CD8-positive, alpha-beta T cell (primary cell): ENCODE measurements at places on chromosomes 7 and 10.
A peak's percentile ranks its signal among the peaks of the same experiment; 100 is the strongest.

- no peak for DNase-seq
These were observed 177.6 kb downstream of the PPP1R17 start for GRCh38 chr7:31864646-31865045.

DNA sequence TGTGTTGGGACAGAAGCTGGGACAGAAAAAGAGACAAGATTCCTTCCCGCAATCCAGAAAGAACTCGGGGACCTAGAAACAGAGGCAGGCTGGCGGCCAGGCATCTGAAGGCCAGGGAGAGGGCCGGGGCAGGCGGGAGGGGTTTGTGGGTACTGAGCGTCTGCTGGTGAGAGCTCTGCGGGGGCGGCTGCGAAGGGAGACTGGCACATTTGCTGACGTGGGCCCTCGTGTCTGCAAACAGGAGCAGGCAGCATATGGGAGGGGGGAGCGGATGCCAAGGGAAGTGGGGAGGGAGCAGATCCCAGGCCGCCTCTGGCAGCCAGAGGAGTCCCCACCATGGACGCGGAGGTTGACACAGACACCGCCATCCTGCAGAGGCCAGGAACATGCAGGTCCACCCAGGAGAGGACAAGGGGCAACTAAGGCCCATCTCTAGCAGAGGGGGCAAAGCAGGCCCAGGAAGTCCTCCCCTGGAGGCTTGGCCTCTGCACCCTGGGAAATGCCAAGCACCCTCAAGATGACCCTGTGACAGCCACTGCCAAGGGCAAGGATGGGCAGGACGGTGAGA lies 32.2 kb downstream of the KCNH2 start:
- no peak for DNase-seq

DNA sequence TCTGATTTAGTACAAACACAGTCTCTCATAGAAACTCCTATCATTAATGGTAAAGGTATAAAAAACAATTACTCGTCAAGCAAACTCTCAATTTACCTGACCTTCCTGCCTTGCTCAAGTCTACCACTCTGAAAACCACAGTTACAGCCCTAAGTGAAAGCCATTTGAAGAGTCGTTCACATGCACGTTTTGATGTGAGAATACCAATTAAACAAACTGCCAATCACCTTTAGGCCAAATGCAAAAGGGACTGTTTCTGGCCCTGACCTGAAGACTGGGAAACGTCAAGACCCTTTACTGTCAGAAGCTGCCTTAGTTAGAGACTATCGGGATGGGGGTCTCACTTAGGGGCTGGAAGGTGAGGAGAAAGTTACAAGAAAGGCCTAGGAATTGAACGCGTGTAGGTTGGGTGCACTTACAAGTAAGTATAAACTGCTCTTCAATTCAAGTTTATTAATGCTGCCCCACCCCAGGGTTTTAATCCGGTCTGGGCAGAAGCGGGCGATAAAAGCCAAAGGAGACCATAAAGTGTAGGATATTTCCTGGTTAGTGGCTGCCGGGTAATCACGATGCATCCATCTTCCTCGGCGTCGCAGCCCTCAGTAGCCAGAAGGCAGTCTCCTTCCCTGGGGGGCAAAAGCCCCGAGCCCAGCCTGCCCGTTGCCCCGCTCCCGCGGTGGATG lies 935 bp downstream of the TM9SF3 start:
- peak; percentile 57 for DNase-seq

GRCh38 chr10:48418189-48418788 lies 111.8 kb downstream of the MAPK8 start:
- DNase-seq = no peak

GRCh38 chr7:74481458-74482196 lies 27.9 kb downstream of the GTF2IRD1 start:
- DNase-seq = no peak

GRCh38 chr7:41207141-41207540 lies 495.7 kb downstream of the INHBA start:
- no peak for DNase-seq

DNA sequence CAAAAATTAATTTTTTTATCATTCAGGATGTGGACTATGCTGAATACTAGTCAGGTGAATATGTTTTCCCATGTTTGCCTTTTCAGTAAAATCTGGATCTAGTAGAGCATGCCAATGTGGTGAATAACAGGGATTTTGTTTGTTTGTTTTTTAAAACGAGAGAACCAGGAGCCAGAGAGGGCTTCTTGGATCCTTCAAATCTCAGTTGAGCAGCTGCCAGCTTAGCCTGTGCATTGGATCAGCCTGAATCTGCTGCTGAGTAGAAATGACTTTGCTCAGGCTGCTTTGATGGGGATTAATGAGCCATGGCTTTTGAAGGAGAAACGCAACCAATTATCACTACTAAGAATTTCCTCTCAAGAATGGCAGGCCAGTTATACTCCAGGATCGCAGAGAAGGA lies 493.8 kb downstream of the ARL4A start:
- DNase-seq = no peak

DNA sequence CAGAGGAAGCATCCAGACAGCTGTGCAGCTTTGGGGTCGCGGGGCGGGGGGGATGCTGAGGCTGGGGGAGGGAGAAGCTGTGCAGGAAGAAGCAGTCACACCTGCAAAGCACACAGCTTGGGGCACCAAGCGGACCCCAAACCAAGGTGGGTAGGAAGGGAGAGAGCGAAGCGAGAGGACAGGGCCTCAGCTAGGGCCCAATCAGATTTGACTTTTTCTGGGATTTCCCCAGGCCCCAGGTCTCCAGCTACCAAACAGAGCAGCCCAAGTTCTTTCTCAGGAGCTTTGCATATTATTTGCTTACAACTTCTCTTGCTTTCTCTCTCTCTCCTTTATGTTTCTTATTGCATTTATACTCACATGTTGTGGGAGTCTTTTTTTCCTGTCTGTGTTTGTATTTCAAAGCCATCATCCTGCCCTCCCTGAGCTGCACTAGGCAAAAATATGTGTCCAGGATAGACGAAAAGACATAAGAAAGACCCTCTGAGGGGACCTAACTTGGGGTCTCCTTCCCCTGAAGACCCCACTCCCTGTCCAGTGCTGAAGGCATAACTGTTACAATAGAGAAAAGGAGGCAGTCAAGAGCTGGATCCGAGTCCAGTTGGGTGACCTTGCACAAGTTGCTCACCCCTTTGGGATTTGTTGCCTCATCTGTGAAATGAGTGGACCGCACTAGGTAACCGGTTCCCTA lies 50.6 kb upstream of the SMNDC1 start:
- DNase-seq = no peak

GRCh38 chr7:101620991-101621390 lies 8.1 kb downstream of the MYL10 start:
- no peak for DNase-seq

DNA sequence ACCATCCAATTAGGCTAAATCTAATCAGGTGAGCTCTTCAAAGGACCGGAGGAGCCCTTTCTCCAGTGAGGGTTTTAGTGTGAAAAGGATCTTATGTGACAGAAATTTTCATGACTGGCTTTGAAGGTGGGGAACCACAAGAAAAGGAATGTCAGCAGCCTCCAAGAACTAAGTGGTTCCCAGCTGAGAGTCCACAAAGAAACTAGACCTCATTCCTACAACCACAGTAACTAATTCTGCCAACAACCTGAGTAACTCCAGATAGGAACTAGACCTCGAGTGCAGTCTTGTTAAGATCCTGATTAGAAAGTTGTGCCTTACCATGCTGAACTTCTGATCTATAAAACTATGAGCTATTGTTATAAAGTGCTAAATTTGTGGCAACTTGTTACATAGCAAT lies 51.3 kb downstream of the PCLO start:
- no peak for DNase-seq

GRCh38 chr10:72981882-72982529 lies 27.4 kb upstream of the PLA2G12B start:
- no peak for DNase-seq

GRCh38 chr7:133678137-133678814 lies 425.4 kb downstream of the EXOC4 start:
- no peak for DNase-seq

GRCh38 chr10:6461961-6462360 lies 118.1 kb downstream of the PRKCQ start:
- no peak for DNase-seq

DNA sequence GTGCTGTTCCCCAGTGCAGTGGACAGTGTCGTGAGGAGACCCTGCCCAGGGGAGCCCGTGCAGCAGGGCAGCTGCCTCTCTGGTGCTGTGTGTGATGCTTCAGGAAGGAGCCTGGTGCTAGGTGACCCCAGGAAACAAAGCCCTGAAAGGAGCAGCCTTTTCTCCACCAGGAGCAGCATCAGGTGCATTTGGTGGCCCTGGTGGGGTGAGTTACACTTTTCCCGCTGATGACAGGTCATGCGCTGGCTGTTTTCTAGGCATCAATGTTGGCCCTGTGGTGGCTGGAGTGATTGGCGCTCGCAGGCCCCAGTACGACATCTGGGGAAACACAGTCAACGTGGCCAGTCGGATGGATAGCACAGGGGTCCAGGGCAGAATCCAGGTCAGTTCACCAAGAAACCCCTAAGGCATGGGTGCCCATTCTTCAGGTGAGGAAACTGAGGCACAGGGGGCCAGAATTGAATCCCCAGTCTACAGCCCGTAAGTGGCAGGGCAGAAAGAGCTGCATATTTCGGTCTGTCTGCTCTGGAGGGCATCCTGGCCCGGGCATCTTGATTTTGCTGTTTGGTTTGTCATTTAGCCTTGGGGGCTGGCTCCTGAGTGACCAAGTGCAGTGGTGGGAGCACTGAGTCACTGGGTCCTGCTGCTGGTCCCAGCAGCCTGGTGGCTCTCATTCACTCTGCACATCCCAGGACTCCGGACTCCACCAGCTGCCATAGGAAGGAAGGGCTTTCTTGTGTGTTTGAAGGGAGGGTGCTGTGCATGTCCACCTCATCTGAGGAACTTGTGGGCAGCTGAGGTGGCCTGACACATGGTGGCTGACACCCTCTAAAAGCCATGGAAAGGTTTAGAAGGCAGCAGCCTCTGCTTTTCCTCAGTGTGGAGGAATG lies 136.3 kb downstream of the ADCY1 start:
- DNase-seq = no peak

DNA sequence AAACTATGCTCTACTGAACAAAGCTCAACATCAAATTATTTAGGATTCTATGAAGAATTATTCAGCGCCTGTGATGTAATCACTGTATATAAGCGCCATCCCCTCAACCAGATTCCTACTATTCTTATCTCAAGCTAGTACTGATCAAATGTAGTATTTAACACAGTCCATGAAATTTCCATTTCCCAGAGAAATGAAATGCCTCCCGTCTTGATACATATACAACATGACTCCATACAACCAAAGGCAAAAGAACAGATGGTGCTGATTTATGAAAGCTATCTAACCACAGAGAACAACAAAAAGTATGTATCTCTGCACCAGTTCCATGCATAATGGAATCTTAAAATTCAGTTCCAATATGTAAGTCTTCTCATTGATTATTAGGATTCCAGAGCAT lies 406.1 kb downstream of the PARD3 start:
- DNase-seq = no peak

- DNase-seq = no peak
These were observed 53.2 kb downstream of the GAD2 start for GRCh38 chr10:26269754-26270153.

- DNase-seq = no peak
These were observed 162.4 kb downstream of the ARID5B start for GRCh38 chr10:62063795-62064472.

DNA sequence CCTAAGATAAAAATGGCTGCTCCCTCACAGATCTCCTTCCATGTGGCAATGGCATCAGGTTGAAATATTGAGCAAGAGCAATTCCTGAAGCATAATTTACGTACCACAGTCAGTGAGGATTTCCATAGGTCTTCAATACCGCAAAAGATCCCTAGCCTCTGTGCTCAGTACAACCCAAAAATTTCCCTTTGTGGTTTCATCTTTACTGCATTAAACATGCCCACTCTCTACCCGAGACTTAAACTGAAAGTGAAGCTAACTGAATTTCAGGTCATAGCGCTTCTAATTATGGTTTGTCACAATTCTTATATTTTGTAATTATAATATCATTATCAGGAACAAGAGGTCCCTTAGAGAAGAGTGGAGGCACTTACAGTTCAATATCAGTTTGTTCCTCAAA lies 1071.1 kb downstream of the XPNPEP1 start:
- no peak for DNase-seq

- DNase-seq = no peak
These were observed 25.7 kb downstream of the TMEM176A start for GRCh38 chr7:150826061-150826849.
